ENCODE measurements at places on chromosomes 3 and 15.

DNA sequence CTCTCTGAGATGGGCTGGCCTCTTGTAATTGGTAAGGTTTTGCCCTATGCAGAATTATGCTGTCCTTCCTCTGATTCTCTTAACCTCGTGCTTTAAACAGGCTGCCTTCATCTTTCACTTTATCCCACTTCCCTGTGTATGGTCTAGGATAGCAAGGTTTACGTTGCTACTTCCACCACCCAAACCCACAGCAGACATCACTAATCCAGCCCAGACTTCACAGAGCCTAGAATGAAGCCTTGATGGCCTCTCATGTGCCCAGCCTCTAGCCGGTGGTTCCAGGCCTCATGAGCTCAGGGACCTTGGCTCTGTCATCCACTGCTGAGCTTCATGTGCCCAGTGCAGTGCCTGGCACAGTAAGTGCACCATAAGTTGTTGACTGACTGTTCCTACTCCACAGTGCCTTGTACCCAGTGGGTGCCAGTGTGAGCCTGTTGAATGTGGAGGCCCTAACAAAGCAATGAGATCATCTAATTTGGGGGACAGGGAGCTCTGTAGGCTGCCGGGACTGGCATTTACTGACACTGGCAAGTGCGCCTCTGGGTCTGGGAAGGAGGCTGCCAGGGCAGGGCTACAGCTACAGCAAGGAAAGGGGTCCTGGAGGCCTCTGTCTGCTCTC is 12.5 kb downstream of the SLC6A6 start:
- no peak for DNase-seq

DNA sequence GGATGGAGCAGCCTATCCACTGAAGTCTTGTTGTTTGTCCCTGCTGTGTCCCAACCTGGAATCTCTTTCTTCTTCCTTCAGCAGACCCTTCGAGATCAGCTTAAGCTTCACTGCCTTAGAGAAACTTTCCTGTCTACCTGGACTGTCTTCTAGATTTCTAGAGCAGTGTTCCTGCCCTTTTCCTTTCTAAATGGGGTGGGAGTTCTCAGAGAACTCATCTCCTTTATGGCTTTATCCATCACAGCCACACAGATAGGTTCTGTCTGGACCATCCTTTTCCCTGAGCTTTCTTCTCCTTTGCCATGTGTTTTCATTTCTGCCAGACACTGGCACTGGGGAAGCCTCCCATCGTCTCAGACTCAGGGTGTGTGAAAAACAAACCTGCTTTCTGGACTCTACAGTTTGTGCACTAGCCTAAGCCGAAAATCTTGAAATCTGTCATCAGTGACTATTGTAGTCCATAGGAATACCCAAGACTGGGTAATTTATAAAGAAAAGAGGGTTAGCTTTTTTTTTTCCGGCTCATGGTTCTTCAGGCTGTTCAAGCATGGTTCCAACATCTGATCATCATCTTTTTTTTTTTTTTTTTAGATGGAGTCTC is 177.5 kb downstream of the PGPEP1L start:
- DNase-seq = no peak

DNA sequence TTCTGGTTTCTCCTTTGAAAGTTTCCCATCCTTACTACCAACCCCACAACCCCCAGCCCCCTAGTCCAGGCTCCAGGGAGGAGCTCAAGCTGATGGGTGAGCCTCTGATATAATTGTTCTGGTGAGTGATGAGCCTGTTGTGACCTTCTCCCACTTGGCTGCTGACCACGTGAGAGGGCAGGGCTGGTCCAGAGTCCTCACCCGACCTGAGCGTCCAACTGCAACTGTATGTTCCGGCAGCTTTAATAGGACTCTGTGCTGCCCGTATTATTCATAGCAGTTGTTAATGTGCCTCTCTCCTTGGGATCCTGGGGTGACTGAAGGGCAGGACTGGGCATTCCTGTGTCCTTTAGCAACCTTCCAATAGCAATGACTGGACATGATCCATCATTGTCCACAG is 56.2 kb downstream of the B3GNT5 start:
- DNase-seq = no peak

- DNase-seq = no peak
Measured at GRCh38 chr3:100629421-100630127, 20.2 kb downstream of the ADGRG7 start.

DNA sequence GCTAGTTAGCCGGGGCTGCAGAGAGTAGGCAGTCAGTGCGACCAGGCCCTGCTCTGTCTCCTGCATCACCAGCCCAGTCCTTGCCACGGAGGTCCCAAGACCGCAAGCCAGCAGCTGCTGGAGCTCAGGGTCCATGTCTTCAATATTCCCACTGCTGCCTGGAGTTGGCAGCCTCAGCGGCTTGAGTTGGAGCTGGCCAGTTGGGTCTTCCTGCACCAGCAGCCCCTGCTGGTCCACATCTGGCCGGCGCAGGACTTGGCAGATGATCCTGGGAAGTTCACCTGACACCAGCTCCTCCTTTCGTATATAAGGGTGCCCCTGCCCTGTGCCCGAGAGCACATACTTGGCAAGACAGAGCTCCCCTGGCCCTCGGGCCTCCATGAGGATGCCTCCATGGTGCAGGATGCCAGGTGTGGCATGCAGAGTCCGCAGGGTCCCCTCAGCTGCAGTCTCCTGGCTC is 5.7 kb downstream of the XIRP1 start:
- no peak for DNase-seq

DNA sequence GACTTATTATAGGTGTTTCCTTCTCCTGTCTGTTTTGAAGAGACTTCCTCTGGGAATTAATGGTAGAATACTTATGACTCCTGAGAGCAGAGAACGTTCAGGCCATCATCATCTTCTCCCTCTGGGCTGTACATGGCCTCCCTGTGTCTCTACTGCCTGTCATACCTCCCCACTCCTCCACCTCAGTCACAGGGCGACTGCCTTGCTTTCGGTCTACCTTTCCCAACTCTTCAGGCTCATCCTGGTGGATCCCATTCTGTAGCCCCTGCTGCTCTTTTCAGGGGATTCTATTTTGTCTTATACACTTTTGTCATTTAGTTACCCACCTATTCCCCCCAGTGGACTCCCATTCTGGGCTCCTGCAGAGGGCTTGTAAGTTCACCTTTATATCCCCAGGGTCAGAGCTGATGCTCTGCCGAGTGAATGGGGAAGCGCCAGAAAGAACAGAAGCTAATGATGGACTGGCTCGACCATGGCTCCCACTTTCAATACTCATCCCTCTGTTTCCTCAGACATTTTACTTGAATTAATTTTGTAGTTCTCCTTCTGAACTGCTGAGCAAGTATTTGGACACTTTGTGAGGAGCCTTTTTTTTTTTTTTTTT is 28.6 kb downstream of the FNDC3B start:
- DNase-seq = no peak

GRCh38 chr15:70260580-70260979 is 162.9 kb upstream of the TLE3 start:
- no peak for DNase-seq
